Activated naive CD8-positive, alpha-beta T cell treated with anti-CD3 and anti-CD28 coated beads, Interleukin-2, amount 50 U/mL, for 16 hours (primary cell): ENCODE measurements at places on chromosomes 7 and 10.

DNA sequence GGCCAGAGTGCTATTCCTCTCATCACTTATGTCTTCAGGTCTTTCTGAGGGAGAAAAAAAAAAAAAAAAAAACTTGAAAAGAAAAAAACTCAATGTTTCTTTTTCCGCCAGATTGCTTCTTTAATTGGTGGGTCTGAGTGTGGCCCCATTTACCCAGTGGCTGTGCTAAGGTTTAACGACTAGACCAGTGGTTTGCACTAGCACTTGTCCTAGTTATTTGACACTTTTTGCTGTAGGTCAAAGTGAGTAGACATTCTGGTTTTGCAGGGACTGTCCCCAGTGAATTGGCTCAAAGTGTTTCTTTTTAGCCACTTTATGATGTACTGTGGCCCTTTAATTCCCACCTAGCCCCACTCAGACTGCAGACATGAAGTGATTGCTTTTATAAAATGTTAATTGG, 273.3 kb downstream of the PTEN start:
- DNase-seq, result no peak

GRCh38 chr7:6545398-6546126, 5.7 kb downstream of the GRID2IP start:
- no peak for DNase-seq

DNA sequence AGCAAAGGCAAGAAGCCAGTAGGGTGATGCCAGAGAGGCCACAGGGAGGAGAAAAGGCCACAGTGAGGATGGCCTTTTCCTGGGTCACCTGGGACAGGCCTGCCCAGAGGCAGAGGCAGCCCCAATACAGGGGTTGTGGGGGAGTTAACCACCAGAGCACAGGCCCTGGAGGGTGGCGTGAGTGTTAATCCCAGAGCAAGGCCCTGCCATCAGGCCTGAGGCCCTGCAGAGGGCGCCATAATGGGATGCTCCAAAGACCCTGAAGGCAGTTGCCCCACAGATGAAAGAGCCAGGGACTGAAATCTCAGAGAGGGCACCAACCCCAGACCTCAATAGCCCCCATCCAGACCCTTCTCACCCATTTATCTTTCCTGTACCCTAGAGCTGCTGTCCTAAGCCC, 23.9 kb downstream of the SLC13A4 start:
- no peak for DNase-seq

DNA sequence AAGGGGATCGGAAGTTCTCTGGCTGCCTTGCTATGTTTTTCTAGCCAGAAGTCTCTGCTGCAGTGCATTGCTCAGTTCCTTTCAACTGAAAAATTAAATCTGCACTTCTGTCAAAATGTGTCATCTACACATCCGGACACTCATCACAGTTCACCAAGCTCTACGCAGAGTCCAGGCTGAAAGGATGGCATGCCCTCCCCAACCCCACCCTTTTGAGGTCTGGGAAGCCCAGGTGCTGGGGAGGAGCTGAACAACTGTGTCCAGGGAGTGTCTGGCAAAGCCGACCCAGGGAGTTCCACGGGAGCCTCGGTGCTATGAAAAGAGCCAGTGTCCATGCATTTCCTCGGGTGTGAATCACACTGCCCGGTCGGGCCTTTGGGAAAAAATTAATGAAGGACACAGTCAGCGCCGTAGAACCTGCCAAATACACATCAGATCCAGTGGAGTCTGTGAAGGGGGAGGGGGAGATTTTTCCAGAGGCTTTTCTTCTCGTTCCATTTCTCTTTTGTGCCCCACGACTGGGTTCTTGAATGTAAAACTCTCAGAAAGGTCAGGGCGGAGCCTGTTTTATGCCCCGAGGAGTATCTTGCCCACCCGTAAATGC, 757 bp upstream of the PALS2 start:
- DNase-seq, result no peak

GRCh38 chr10:95178797-95179196, 15.2 kb upstream of the ACSM6 start:
- DNase-seq, result no peak

DNA sequence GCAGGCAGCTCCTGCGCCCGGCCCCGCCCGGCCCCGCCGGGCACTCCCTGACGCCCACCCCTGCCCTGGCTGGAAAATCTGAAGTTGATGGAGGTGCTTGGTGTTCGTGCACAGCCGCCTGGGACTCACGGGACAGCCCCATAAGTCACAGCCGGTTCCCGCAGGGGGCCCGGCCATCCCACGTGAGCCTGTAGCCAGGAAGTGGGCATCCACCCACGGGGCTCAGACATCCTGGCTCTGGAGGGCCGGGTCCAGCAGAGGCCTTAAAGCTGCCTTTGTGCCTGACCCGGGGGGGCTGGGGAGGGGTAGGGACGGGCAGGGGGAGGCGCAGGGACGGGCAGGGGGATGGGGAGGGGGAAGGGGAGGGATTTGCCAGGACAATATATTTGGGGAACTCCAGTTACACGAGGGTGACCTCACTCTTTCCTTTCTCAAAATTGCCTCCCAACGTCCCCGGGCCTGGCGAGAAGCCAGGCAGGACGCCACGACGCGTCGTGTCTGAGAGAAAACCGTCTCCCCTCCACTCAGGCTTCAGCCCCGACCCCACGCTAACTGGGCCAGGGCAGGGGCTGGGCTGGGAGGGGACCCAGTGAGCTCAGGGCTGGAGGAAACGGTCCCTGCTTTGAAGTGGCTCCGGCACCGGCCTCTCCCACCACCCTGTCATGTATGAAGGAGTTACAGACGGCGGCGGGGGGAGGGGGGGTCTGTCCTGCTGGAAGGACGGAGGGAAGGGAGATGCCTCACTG, 82.1 kb upstream of the PDGFA start:
- peak; percentile 87 for DNase-seq

DNA sequence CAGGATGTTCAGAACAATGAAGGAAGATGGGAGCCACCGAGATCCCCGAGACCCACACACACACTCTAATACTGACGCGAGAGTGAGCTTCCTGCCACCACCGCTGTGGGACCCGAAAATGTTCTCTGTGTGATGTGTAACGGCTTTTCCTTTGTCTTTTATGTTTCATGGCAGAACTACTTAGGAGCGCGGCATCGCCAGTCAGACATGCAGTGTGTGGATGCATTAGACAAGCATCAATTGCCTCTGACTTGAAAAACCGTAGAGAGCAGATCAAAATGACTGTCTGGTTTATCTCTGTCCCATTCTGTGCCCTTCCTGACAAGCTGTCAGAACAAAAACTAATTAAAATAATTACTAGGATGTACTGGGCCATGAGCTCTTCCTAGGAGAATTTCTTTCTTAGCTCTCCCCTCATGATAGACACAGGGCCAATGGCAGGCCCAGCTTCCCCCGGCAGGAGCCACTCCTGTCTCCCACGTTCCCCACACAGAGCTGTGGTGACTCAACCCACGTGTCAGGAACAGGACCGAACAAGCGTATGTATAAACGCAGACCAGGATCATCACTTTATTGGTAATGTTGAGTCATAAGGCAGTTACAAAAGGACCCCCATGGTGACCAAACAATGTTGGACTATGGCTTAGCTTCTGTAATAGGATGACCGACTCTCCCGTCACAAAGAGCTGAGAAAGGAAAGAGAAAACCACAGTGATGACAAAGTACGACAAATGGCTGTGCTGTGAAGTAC, 705.0 kb downstream of the PARD3 start:
- no peak for DNase-seq
